ENCODE measurements at places on chromosomes 7 and 10.

DNA sequence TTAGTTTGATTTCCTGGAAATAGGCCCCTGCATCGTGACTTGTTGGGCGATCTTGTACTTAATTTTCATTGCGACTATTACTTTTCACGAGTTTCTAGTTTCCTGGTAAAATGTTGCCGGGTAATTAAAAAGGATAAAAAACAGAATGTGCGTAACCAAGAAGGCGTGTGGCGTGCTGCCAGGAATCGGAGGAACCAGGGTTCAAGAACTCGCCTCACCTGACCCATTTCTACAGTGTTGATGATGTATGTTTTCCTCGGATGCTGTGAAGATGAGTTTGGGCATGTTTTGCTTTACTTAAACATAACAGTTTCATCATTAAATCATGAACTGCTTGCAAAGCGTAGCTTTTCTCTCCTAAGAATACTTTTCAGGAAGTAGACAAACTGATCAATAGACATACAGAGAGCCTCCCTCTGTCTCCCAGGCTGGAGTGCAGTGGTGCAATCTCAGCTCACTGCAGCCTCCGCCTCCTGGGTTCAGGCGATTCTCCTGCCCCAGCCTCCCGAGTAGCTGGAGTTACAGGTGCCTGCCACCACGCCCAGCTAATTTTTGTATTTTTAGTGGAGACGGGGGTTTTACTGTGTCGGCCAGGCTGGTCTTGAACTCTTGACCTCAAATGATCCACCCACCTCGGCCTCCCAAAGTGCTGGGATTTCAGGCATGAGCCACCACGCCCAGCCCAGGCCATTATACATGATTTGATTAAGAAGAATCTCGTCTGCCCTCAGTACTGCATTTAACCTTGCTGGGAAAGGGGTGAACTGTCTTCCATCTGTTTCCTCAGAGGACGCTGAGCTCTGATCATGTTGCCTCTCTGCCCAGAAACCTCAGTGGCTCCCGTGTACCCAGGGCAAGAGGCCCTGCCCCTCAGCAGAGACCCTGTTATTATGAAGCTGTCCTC is 9.1 kb downstream of the FOXK1 start:
- DNase-seq, result no peak

DNA sequence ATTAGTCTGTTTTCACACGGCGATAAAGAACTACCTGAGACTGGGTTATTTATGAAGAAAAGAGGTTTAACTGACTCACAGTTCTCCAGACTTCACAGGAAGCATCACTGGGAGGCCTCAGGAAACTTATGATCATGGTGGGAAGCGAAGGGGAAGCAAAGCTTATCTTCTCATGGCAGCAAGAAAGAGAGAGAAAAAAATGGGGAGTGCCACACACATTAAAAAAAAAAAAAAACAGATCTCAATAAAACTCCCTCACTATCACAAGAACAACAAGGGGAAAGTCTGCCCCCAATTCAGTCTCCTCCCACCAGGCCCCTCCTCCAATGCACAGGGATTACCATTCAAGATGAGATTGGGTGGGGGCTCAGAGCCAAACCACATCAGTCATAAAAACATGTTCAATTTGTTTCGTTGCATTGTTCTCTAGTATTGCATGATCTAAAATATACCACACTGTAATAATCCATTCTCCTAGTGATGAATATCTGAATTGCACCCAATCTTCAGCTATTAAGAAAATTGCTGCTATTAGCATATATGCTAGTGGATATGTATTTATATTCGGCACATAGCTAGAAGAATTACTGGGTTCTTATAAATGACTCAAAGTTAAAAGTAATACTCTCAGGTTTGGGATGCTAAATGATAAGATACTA is 328.9 kb upstream of the KCND2 start:
- DNase-seq, result no peak

GRCh38 chr7:15166620-15167019 is 264.1 kb upstream of the DGKB start:
- DNase-seq, result no peak

- DNase-seq, result no peak
These were observed 1173.3 kb downstream of the GATA3 start for GRCh38 chr10:9227679-9228365.

DNA sequence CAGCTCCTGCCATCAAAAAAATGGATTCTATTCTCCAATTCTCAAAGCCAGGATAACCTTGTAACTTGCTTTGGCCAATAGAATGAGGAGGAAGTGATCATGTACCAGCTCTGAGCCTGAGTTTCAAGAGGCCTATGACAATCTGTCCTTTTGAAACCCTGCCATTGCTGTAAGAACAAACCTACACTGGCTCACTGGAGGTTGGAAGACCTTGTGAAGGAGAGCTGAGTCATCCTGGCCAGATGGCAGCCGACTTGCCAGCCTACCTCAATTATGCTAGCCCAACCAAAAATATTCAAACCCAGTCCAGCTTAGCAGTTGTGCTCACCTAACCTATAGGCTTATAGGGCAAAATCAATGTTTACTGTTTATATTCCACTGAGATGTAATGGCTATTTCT is 93.0 kb downstream of the HGF start:
- DNase-seq, result no peak

- DNase-seq, result no peak
These were observed 153.6 kb downstream of the CACNB2 start for GRCh38 chr10:18293536-18294510.

GRCh38 chr10:32970910-32971309 is 12.9 kb upstream of the ITGB1 start:
- DNase-seq, result no peak

GRCh38 chr7:92422926-92423325 is 24.4 kb upstream of the GATAD1 start:
- no peak for DNase-seq

- peak; percentile 62 for DNase-seq
These were observed at the start of gene ADRA2A for GRCh38 chr10:111076682-111077478. ADRA2A (plus strand) TSS chr10:111077029; CDS start chr10:111077997, 968 bp downstream.

- no peak for DNase-seq
These were observed 80.5 kb upstream of the ETV1 start for GRCh38 chr7:14069961-14070360.

GRCh38 chr7:7175075-7175695 is 7.2 kb upstream of the C1GALT1 start:
- no peak for DNase-seq

- DNase-seq, result no peak
These were observed 157.5 kb upstream of the KLF14 start for GRCh38 chr7:130891254-130892094.

DNA sequence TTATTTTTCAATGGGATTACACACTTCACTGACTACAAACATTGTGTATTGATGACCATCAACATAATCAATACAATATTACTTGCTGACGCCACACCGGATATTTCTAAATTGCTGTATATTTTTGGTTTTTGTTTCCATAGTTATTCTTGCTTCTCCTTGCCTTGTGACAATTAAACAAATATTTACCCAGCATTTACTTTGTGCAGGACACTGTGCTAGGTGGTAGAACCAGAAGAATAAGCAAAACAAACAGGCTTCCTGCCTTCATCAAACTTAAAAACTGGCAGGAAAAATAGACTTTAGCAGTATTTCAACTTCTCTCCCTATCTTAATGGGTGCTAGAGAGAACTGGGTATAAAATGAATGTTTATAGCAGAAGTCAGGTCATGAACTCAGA is 50.6 kb downstream of the ZNF277 start:
- DNase-seq, result no peak

GRCh38 chr10:64379898-64380297 is 858.7 kb downstream of the REEP3 start:
- no peak for DNase-seq

GRCh38 chr10:95755511-95756004 is 405 bp upstream of the ENTPD1 start:
- DNase-seq, result no peak

DNA sequence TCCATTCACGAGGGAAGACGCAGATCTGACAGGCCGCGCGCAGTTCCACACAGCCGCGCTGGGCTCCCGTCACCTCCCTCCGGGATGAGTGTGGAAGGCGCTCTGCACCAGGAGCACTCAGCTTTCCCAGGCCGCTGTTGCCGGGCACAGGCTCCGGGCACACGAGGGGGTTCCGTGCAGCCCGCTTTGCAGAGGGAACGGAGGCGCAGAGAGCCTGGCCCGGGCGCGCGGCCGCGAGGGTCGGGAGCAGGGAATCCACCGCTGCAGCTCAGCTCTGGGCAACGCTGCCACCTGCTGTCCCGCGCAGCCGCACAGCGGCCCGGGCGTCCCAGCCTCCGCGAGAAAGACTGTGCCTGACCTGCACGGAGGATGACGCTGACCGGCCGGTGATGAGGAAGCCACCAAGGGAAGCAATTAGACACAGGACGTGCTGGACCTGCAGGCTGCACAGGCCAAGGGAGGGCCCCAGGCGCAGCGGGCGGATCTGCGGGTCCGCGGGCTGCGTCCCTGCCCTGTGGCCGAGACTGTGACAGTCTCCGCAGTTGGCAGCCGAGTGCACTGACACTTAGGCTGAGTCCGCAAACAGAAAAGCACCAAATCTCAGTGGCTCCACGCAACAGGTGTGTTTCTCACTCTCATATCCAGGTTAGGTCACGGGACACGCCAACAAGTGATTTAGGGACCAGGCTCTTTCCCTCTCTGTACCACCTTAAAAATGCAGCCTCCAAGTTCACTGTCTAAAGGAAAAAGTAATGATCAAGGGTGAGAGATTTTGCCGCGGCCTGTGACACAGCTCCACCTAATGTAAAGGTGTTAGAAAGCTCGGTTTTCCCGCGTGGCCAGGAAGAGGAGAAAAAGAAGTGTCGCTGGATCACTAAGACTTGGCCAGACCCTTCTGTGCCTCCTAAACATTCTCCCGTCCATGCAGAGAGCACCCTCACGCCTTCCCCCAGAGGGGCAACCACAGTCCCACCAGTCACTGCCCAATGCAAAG is 94.5 kb downstream of the SEC61G start:
- peak; percentile 59 for DNase-seq

- no peak for DNase-seq
These were observed 15.1 kb downstream of the URGCP start for GRCh38 chr7:43891069-43891955.

DNA sequence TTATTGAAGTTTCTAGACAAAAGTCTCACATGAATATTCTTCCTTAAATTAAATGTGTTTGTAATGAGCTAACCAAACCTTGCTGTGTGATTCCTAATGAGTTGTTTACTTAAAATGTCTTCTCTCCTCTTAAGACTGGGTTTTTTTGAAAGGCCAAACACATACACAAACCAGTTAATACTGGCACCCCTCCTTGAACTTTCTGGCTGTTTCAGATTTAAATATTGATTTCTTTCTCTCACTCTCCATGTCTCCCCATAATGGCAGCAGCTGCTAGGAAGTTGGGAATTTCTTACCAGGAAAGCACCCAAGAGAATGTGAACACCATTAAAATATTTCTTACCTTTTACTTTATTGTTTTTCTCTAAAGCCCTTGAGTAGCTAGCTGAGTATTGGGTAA is 11.4 kb upstream of the PTN start:
- DNase-seq, result no peak

DNA sequence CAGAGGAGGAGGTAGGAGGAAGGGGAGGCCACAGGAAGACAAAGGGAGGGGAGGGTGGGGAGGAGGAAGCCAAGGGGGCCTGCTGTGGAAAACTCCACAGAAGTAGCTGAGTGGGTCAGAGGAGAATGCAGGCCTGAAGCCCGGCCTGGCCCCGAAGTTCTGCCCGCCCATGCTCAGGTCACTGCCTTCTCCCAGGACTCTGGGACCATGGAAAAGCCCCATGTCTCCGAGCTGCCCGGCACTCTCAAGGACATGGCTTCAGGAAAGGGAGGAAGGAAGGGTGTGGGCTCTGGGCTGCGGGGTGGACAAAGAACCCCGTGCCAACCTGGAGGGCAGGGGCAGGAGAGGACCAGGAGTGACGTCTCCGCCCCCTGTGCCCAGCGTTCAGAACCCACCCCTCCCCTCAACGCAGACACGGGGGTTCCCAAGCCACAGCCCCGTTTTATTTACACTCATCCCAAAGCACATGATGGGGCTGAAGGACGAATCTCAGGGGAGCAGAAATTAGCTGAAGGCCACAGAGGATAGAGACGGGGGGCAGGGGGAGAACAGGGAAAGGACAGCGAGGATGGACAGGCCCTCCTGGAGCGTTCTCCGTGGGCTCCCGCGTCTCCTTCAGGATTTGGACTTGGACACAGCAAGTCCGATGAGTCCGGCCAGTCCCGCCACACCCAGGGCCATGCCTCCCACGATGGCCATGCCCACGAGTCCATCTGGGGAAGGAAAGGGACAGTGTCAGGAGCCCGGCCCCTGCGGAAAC is 1.8 kb upstream of the CLDN15 start:
- DNase-seq, result no peak

GRCh38 chr7:70669854-70670253 is 462.1 kb upstream of the GALNT17 start:
- DNase-seq, result no peak

DNA sequence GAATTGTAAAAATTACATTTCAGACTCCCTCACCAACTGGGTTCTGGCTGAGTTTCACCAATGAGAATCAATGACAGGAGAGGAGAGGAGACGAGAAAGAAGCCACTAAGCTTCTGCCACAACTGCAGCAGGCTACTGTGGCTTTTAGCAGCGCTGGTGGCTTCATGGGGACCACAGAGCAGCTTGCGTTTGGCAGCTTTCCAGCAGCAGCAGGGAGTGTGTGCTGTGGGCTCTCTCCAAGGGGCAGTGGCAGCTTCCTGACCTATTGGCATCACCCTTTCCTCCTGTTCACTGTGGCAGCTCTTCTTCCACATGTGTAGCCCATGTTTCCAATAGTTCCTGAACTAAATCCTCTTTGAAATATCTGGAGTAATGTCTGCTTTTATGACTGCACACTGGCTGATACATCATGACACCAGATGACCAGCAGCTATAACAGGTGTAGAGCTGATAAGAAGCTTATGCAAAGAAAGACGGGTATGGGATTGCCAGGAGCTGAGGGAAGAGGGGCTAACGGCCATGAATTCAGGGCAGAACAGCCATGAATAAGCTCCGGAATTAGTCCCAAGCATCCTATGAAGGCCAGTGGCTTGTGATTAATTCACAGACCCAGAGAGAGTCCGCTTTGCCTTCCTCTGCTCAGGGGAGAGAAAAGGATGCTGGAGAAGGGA is 46.8 kb downstream of the KCNH2 start:
- no peak for DNase-seq

GRCh38 chr10:30445711-30446110 is 11.7 kb downstream of the MAP3K8 start:
- no peak for DNase-seq

GRCh38 chr7:148505645-148506375 is 84.8 kb upstream of the C7orf33 start:
- DNase-seq, result no peak

DNA sequence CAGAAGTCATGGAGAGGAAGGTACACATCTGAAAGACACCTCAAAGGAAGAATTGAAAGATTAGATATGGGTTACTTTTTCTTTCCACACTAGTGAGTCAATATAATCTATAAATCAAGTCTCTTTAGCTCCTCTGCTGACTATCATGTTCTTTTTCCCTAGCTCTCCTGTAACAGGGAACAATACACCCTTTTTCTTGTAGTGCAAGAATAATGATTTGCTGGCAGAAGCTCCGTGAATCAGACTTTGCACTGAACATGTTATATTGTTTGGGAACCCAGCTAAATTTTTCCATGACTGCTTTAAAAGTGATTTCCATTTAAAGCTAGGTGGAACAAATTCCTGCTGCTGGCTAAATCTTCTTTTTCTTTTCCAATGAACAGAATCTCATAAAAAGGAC is 756.6 kb upstream of the C7orf33 start:
- DNase-seq, result no peak

GRCh38 chr10:101595591-101596433 is 7.7 kb downstream of the DPCD start:
- no peak for DNase-seq
